Progenitor cell of endocrine pancreas (in vitro differentiated cells): ENCODE measurements at places on chromosomes 1 and 21. TPM values are rescaled to one million over a fixed set of nuclear protein-coding genes. Genes with fewer than 3 reads are reported as not detected.

DNA sequence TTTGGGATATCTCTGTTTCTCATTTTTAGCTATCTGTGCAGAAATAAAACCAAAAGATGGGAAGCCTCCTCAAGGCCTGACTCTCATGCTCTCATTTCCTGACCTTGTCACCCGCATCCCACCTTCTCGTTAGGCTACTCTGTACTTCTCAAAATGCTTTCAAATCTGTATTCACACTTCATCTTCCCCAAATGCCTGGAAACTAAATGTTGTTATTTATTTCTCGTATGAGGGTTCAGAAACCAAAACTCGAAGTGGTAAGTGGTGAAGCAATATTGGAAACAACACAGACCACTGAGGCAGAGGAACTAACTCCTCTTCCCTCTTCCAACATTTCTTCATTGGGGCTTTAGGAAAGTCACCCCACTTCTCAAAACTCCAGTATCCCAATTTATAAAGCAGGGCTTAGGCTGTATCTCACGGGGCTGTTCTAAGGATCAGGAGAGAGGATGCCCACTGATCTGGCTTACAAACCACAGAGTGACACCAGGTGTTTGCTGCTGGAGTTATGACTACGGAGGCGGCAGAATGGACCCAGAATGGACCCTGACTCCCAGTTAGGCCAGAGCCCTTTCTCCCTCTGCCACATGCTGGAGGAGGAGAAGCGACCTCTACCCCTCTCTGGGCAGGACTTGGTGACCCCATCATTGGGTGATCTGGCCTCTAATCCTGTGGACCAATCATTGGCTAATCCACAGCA is 3.5 kb downstream of the SLAMF7 start:
- no peak overlapping the region for H3K4me3 ChIP-seq
- no peaks in the 10 kb centered on the region for H3K36me3 ChIP-seq
- H3K27ac ChIP-seq = no peak overlapping the region
- H3K4me1 ChIP-seq = no peaks in the 10 kb centered on the region
- DNase-seq = no peak

Gene ALX3
- 2.8 and 3.7 TPM in 2 replicates for total RNA-seq

- H3K27ac ChIP-seq = no peak overlapping the region
- peaks cover 2% of the 10 kb centered on the region for H3K27me3 ChIP-seq
- H3K36me3 ChIP-seq = peaks cover 15% of the 10 kb centered on the region
- H3K4me1 ChIP-seq = peaks cover 33% of the 10 kb centered on the region
- H3K4me3 ChIP-seq = no peak overlapping the region
These were observed 45.9 kb downstream of the ADGRL2 start for GRCh38 chr1:81846630-81847029.

DNA sequence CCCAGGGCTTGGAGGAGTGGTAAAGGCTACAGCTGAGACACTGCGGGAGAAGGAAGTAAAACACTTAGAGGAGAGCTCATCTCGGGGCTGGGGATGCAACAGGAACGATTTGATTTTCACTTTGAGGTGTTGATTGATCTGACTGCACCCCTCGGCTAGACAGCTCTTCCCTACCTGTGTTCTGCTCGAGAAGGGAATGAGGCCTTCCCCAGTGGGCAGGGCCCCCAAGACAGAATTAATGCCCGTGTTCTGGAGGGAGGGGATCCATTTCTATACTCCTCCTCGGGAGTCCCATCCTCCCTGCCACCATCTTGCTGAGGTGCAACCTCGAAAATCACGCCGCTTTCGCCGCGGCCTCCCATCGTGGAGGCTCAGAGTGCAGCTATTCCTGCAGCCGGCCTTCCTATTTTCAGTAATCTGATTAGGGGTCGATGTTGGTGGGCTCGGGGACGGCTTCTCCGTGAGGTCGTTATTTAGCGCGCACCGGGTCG is 2.4 kb downstream of the ATP2B4 start:
- H3K4me1 ChIP-seq = peaks cover 41% of the 10 kb centered on the region
- H3K36me3 ChIP-seq = peaks cover 1% of the 10 kb centered on the region
- no peak overlapping the region for H3K27ac ChIP-seq
- H3K4me3 ChIP-seq = peak overlapping the region; percentile 84
- no peak for DNase-seq

DNA sequence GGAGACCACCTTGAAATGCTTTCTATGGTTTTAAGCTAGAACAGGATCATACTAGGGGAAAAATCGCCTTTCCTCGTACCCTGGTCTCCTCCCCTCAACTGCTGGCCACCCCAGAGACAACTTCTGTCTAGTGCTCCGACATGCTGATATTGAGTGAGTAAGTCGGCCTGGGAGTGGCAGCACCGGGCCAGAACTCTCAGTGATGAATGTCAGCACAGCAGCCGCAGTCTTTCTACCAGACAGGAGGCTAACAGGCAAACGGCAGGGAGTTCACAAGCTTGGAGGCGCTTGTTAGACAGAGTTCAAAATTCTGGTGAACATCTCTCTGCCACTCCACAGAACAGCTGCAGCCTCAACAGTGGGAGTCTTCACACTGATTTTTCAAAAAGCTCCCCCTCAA is 716.9 kb downstream of the ADGRL2 start:
- no peak overlapping the region for H3K27ac ChIP-seq
- H3K4me1 ChIP-seq = no peaks in the 10 kb centered on the region
- H3K4me3 ChIP-seq = no peak overlapping the region
- H3K36me3 ChIP-seq = no peaks in the 10 kb centered on the region

DNA sequence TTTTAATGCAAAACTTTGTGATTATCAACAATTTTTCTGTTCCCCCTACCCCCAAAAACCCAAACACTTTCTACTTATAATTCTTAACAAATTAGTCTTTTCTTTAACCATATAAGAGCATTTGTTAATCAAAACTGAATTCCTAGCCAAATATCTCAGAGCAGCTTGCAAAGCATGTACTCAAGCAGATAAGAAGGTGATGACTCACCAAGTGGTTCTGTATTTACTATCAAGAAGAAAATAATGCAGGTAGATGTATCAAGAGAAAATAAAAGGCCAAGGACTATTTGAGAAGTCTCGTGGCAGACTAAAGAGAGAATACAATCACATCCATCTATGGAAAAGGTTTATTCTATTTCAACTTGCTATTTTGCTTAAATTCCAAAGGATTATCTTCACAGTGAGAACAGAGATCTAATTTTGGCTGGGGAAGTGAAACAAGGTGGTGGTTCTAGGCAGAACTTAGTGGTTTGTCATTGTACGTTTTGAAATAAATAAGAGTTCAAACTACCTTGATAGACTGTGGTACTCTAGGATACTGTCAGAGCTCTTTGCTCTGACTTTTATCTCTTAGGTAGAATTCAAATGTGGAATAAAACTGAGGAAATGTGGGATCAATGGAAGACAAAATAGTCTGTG is 94.7 kb upstream of the NRIP1 start:
- H3K36me3 ChIP-seq = peaks cover 6% of the 10 kb centered on the region
- no peak overlapping the region for H3K4me3 ChIP-seq
- peaks cover 16% of the 10 kb centered on the region for H3K4me1 ChIP-seq

GRCh38 chr21:41614511-41614910 is 106.6 kb upstream of the TMPRSS2 start:
- no peaks in the 10 kb centered on the region for H3K36me3 ChIP-seq
- H3K4me1 ChIP-seq = peaks cover 6% of the 10 kb centered on the region
- no peak overlapping the region for H3K4me3 ChIP-seq
- peaks cover 11% of the 10 kb centered on the region for H3K27me3 ChIP-seq

Gene SMPDL3B
- total RNA-seq = 18.5 and 19.0 TPM in 2 replicates

- DNase-seq = no peak
- no peak overlapping the region for H3K27ac ChIP-seq
- no peaks in the 10 kb centered on the region for H3K36me3 ChIP-seq
These were observed 135.6 kb downstream of the TSEN15 start for GRCh38 chr1:184187097-184187496.

DNA sequence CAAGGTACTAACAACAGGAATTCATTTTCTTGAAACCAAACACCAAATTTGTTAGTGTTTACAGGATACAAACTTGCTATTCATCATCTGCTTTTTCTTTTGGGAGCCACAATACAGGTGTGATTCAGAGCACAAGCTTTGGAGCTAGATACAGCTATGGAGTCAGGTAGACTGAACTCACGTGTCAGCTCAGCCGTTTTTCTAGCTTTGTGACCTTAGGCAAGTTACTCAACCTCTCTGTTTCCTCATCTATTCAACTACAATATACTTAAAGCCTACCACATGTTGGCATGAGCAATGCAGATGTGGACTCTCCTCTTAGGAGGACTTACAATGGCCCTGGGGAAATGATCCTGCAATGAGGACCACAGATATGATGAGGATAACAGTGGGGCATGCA is 6.3 kb downstream of the HTR1D start:
- no peaks in the 10 kb centered on the region for H3K4me1 ChIP-seq
- DNase-seq = no peak
- no peak overlapping the region for H3K27ac ChIP-seq
- peaks cover 22% of the 10 kb centered on the region for H3K27me3 ChIP-seq
- H3K36me3 ChIP-seq = no peaks in the 10 kb centered on the region

DNA sequence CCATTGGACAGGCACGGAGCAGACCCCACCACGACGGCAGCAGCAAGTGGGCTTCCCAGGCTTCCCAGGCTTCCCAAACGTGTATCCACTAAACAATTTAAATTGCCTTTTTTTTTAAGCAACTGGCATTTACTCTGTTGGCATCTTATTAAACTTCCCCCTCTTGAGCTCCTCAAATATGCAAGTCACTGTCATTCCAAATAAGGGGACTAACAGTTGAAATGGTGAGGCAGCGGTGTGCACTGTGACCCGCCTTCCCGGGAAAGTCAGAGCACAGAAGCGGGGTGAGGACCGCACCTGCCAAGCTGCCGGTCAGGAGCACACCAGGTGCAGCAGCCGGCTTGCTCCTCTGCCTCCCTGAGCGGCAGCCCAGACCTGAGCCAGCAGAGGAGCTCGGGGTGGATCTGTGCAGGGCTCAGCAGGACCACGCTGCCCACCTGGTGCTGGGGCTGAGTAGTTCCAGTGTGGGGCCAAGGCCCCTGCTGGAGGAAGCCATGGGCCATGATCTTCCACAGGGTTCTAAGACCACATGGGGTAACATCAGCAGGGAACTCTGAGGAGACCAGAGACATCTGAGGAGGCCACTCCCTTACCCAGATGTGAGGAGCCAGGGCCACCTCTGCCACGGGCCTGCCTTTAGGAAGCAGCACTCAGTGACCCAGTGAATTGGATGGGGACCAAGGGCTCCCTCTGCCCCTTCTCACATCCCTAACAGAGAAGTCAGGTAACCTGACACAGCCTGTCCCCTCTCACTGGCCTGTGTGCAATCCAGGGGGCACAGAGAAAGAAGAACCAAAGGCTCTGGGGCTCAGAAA is 245.4 kb downstream of the NPHP4 start:
- H3K27ac ChIP-seq = no peak overlapping the region
- no peaks in the 10 kb centered on the region for H3K36me3 ChIP-seq
- peaks cover 38% of the 10 kb centered on the region for H3K27me3 ChIP-seq
- no peaks in the 10 kb centered on the region for H3K4me1 ChIP-seq
- DNase-seq = no peak
- H3K4me3 ChIP-seq = no peak overlapping the region

DNA sequence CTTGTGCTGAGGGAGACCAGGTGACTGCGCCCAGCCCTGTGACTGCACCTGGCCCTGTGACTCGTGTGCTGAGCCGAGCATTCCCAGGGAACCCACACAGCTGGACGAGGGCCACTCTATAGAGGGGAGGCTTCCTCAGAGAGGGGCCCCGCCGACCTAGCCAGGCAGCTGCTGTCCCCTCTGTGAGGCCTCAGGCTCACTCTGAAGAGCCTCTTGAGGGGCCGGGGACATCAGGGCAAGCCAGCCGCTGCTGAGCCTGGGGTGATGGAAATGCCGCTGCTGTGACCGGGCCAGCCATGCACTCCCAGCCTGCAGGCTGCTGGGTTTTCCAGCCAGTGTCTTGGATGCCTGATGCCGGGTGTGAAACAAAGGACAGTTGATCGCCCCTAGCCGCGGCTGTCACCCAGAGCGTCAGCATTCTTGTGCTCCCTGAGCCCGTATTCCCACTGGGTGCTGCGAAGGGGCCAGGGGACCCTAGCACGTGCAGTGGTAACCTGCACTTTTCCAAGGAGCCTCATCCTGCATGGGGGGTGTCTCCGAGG is 17.5 kb downstream of the PFKL start:
- no peaks in the 10 kb centered on the region for H3K27me3 ChIP-seq
- H3K4me3 ChIP-seq = no peak overlapping the region
- no peaks in the 10 kb centered on the region for H3K4me1 ChIP-seq
- H3K36me3 ChIP-seq = peaks cover 1% of the 10 kb centered on the region

DNA sequence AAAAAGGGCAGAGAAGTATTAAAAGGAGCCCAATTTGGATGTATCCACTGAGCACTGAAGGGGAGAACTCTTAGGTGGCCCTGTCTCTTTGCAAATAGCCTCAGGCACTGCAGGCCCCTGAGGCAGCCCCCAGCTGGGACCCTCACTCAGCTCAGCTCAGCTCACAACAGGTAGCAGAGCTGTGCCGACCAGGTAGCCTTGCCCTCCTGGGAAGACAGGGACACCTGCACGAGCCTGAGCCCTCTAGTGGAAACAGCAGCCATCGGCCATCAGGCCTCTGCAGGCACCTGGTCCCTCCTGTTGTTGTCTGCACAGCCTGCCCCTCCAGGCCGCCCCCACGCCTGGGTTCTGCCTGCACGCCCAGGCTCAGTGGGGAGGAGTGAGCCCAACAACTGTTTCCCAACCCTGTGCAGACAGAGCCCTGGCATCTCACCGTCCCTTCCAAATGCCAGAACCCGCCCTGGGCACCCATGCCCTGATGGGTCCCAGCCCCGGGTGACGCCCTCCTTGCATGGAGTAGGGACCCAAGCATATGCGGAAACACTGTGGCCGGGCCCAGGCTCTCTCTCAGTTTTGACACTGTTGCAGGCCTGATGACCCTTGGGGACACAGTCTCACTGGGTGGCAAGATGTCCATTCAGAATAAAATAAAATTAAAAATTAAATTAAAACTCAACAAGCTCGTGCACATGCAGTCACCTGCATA is 60.0 kb upstream of the AJAP1 start:
- no peak overlapping the region for H3K27ac ChIP-seq
- H3K4me3 ChIP-seq = no peak overlapping the region
- no peaks in the 10 kb centered on the region for H3K4me1 ChIP-seq
- no peak for DNase-seq
- H3K27me3 ChIP-seq = peaks cover 8% of the 10 kb centered on the region
- no peaks in the 10 kb centered on the region for H3K36me3 ChIP-seq

DNA sequence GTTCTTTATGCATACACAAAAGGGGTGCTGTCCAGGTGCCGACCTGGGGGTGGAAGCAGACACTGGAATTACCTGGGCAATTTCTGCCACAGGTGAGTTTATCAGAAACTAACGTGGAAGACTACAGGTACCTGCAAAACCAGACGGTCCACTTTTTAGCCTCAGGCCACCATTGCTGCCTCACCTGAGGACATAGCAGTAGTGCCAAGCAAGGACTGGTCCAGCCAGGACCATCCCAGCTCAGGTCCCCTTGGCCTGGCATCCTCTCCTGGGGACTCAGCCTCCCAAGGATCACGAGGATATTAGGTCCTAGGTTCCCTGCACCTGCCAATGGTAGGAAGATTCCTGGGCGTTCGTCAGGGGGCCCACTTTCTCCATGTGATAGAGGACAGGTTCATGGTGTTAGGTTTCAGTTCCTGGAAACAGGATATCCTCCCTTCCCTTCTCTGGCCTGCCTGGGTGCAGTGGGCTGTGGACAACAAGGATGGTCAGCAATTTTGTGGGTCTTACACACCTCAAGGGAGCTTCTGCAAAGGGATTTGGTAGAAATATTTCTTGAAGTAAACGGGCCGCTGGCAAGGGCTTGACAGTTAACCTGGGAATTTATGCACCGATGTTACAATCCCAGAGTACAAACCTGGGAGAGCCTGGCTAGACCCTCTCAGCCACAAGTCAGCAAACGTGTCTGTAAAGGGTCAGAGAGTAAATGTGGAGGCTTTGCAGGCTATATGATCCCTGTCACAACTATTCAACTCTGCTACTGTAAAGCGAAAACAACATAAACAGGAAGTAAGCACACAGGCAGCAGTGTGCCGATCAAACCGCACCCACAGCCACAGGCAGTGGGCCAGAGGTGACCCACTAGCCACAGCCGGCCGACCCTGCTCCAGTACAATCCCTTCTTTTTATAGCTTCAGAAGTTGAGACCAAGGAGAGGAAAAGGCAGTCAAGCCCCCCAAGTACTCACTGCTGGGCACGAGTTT is 71.4 kb upstream of the RAB4A start:
- no peak for DNase-seq
- peak overlapping the region; percentile 37 for H3K27ac ChIP-seq
- no peak overlapping the region for H3K4me3 ChIP-seq
